ENCODE measurements at places on chromosomes 5 and 9.

DNA sequence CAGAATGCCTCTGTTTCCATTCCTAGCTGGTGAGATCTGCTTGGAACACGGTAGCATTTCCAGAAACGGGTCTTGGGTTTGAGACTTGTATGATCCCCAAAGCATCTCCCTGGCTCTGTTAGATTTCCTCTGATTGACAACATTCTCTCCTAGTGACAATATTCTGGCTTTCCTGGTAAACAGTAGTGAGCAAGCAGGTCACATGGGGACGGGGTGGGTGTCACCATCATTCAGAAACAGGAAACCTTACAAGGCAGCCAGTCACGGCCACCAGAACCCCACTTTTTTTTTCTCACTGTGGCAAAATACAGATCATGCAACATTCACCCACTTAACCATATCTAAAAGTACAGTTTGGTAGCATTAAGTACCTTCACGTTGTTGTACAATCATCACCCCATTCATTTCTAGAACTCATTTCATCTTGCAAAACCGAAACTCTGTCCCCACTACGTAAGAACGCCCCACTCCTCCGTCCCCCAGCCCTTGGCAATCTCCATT lies 90.1 kb upstream of the LMX1B start:
- DNase-seq = no peak

GRCh38 chr9:106479679-106480078 lies 383.3 kb upstream of the ZNF462 start:
- DNase-seq = no peak

DNA sequence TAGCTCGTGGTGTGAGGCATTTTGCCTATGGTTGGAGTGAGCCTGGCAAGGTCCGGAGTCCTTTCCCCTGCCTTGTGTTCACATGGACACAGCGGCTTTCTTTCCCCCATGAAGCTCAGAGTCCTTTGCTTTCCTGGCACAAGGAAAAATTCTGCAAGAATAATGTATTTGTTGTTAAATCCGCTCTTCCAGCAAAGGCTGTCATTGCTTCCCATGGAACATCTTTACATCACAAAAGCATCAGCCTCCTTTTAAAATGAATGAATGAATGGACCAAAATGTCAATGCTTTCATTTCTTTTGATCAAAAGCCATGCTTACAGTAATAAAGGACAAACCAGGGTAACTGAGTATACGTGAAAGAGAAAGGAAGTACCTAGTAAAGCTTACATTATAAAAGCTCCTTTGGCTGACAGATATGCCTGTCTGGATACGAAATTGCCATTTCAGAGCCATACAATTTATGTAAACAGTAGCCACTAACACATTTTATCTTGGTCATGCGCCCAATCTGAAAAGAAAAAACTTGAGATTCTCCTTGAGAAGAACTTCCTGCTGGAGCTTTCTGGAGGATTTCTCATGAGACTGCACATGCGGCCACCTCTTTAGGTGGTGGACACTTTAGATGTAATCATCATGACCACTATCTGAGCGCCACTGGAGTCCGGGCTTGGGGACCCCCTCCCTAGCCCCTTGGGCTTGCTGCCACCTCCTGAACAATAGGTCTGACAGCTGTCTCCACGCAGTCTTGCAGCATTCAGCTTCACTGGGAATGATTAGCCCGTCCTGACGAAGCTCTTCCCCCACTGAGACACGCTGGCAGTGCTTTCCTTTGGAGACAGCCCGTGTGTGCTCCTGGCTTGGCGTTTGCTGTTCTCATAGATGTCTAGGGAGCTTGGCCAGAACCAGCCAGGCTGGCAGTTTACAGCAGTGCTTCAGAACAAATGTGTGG lies 355.9 kb downstream of the ADAMTS6 start:
- DNase-seq = no peak

GRCh38 chr9:101050650-101051049 lies 22.1 kb downstream of the PLPPR1 start:
- DNase-seq = no peak

DNA sequence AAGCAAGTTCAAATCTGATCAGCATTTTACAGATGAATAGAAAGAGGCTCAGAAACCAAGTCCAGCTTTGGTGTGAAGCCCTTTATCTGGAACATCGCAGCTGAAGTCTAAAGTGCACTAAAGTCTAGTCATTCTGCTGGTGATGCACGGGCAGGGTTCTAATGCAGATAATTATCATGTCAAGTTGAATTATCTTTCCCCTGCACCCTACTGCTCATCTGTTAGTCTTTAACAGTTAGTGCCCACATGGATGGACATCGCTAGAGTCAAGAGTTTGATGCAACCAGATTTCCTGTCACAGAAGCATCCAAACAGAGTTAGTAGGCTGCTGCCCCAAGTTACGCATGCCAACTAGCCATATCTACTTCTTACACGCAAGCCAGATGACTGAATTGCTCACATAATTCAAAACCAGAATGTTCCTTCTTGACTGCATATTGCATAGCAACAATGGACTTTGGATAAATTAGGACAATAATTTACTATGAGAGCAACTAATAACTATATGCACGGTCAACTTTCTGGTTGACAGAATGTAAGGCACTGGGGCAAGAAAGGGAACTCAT lies 1.6 kb upstream of the TOMM5 start:
- DNase-seq = no peak

GRCh38 chr9:84871983-84872382 lies 202.5 kb downstream of the NTRK2 start:
- DNase-seq = no peak

GRCh38 chr9:132670457-132671391 lies at the start of gene GTF3C4:
Gene GTF3C4 (plus strand): TSS chr9:132670464. CDS start chr9:132670599, 135 bp downstream.
- DNase-seq = no peak

- DNase-seq = no peak
Measured at GRCh38 chr9:69412741-69413150, 87.7 kb downstream of the ENTREP1 start.

GRCh38 chr5:168612123-168612522 lies 33.0 kb upstream of the PANK3 start:
- no peak for DNase-seq

- no peak for DNase-seq
Measured at GRCh38 chr5:97377582-97377981, 194.5 kb upstream of the RIOK2 start.

DNA sequence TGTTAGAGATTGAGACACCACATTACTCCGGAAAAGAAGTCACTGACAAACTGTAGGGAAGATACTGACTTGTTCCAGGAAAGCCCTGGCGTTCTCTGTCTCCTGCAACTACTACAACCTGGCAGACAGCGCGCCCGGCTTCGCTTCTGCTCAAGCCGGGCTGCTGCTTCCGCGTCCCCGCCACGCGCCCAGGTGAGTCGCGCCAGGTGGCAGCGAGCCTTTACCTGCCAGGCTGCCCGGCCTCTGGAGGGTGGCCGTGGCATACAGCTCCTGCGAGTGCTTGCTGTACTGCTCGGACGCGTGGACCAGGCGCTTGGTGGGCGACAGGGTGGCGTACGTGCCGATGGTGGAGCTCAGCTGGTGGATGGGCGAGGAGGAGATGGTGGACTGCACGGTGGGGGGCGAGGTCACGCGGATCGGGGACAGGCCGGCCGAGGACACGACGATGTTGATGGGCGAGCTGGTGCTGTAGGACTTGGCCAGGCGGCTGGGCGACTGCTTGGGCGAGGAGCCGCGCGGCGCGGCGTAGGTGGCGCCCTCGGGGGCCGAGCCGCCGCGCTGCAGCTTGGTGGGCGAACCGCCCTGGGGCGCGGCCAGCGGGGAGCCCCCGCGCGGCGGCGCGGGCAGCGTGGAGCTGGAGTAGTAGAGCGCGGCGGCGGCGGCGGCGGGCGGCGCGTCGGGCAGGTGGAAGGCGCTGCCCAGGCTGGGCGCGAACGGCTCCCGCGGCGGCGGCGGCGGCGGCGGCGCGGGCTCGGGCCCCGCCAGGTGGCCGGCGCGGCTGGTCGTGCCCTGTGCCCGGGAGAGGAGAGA lies 519.6 kb downstream of the CTNND2 start:
- no peak for DNase-seq

DNA sequence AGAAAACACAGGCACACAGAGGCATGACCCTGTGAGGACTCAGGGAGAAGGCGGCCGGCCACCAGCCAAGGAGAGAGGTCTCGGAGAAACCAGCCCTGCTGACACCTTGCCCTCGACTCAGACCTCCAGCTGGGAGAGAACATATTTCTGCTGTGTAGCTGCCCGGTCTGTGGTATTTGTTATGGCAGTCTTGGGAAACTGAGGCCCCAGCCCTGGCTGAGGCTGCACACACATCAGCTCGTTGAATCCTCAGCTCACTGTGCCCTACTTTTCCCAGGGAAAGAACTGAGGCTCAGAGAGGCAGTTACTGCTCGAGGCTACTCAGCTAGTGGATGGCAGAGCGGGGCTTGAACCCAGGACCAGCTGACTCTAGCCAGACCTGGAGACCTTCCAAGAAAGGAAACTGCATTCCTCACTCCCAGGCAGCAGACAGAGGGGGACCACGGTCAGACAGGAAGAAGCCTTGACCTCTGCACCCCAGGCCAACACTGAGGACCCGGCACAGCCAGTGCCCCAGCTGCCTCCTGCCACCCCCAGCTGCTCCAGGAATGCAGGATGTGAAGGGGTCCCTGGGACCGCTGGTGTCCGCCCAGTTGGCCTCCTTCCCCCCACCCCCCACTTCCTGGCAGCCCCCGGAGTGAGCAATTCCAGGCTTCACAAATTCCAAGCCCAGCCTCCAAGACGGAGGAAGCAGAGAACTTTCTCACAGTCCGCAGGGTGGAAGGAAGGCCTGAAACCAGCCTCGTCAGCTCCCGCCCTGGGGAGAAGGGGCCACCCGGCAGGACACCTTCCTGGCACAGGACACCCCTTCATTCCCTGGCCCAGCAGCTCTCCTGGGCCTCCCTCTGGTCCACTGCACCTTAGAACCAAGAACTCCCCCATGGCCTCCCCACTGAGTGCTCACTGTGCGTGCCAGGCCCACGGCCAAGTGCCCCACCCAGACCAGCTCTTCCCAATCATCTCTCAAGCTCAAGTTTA lies 69.9 kb downstream of the LRSAM1 start:
- no peak for DNase-seq

DNA sequence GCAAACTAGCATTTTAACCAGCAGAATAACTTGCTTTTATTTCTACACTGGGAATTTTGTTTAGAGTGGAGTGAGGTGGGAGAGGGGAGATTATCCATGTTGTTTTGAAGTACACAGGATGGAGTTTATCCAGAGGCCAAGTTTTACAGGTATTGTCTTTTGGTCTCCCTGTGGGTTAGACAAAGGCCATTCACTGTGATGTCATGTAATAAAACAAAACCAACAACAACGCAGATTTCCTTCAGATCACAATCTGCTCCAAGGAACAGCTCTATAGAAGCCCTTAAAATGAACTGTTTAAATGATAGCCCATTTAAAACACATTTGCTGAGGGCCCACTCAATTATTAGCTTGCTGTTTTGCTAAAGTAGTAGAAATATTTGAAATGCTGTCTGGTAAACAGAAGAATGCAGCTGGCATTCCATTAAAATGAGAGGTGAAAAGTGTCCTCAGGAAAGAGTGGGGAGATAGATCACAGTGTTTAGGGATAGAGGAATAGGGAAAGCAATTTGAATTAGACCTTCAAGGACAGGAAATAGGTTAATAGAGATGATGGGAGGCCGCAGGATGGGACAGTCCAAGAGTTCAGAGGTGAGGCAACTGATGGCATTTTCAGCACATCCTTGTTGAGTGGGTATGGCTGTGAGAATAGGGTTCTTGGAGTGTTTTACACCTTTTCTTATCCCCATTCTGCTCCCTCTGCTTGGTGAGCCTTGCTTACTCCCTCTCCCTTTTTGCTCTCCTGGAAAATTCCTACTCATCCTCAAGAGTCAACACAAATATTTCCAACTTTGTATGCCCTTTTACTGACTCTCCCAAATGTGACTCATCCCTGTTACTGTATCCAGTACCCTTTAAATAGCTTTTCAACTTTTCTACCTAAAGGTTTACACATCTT lies 140.1 kb upstream of the NR3C1 start:
- no peak for DNase-seq

DNA sequence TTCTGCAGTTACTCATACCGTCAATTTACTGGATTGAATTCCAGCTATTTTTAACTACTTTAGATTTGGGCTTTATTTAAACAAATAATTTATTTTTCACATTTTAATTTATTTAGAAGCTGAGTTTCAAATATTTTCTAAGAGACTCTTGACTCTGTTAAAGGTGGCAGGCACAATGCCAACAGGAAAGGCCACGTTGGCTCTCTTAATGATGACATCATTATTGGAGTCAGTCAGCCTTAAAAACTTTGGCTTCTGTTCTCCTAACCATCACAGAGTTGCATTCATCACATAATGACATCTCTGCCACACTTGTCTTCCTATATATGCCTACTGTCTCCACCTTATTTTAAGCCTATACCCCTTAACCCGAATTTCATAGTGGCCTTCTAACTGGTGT lies 172.3 kb upstream of the PLPPR1 start:
- DNase-seq = no peak

DNA sequence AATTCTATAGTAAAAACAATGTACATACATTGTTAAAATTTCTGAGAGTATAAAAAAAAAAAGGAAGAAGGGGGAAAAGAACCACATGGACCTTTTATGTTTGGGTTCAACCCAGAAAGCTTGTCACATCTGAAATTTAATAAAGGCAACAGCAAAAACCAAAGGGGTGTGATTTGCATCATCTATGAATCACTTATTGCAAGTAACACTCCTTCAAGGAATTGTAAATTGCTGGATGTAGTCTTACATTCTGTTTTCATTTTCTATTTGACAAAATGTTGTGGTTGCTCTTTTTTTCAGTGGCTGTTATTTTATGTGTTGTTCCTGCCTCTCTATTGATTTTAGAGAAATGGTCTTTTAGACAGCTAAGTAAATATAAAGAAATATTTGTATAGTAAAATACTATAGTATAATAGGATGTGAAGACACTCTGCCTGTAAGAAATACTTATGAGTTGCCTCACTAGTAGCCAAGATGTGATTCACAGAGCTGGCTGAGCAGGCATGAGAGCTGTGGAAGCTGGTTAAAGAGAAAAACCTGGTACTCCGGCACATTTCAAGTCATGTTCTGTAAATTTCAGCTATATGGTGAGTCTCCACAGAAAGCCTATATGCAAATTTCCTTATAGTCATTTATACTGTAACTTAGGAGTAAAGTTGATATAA lies 131.1 kb upstream of the CNTLN start:
- DNase-seq = no peak

DNA sequence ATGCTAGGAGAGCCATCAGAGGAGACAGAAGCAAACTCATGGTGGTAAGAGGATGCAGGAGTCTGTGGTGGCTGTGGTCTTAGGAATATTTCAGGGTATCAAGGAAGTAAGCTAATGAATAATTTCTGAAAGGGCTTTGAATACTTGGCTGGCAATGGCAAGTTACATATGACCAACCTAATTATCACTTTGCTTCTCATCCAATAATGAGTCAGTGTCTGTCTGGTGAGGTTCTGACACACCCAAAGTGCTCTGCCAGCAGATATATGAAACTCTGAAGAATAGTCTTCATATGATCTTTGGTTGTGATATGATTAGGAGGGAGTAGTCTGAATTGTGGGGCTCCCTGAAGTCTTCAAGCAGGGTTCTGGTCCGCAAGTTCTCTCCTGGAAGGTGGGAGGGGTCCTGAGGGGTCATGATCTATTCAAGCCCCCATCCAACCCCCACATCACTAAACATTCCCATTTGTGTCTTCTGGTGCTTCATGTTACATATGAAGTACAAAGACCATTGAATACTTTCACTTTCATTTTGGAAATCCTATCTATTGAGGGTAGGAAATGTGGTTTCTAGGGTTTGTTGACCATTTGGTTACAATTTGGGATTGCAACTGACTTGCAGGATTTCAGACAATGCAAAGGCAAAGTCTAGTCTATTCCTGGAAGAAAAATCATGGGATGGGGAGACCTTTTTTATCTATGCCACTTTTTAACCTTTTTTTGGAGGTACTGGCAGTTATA lies 199.9 kb upstream of the CDKN2B start:
- DNase-seq = no peak

Data from KG1 (cell line).